SK-MEL-5 (cell line): ENCODE measurements at places on chromosomes 2 and 18. TPM values are rescaled to one million over a fixed set of nuclear protein-coding genes. Genes with fewer than 3 reads are reported as not detected.

Gene DAPL1
- total RNA-seq = 0.69 and 1.9 TPM in 2 replicates

Gene NEB
- 0.51 and 1.4 TPM in 2 replicates for total RNA-seq

Gene TMEM17
- 8.0 and 9.3 TPM in 2 replicates for total RNA-seq

Gene MERTK
- 220 and 225 TPM in 2 replicates for total RNA-seq

Gene ANTXR1
- total RNA-seq = 51.6 and 55.2 TPM in 2 replicates

Gene FAM110C
- 0.18 TPM in 1 of 2 replicates, not detected in the other for total RNA-seq

Gene STPG4
- total RNA-seq = 0.26 TPM in 1 of 2 replicates, not detected in the other

DNA sequence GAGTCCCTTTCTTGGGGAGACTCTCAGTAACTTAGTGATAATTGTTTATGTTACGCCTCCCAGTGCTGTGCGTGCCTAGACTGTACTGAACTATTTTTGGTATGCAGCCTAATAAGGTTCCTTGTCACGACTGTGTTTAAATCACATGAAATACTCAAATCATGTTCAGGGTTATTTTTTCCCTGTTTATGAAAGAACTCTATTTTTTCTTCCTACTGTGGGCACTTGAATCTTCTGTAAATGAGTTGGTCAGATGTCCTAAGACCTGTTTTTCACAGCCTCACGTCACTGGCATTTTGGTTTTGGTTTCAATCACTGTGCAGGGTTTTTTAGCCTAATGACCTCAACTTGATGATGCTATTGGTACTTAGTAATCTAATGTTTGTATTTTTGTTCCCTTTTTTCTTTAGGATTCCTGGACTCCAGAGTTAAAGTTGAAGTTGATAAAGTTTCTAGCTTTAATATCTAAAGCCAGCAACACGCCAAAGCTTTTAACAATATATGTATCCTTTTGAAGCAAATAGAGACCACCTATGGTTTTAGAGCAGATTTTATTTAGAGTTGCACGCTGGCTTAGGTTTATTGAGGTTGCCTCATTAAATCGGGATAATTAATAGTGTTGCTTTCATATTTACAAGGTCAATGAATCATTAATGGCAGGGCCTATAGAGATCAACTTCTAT is 24.0 kb downstream of the ARMC9 start:
- peak; percentile 95 for DNase-seq

- DNase-seq = no peak
Observed at GRCh38 chr18:80176334-80177073, 67.4 kb downstream of the ADNP2 start.

- peak; percentile 22 for DNase-seq
Observed at GRCh38 chr2:197007716-197008628, 81.5 kb upstream of the PGAP1 start.

- DNase-seq = peak; percentile 21
Observed at GRCh38 chr2:15800495-15801329, 139.6 kb upstream of the MYCN start.

DNA sequence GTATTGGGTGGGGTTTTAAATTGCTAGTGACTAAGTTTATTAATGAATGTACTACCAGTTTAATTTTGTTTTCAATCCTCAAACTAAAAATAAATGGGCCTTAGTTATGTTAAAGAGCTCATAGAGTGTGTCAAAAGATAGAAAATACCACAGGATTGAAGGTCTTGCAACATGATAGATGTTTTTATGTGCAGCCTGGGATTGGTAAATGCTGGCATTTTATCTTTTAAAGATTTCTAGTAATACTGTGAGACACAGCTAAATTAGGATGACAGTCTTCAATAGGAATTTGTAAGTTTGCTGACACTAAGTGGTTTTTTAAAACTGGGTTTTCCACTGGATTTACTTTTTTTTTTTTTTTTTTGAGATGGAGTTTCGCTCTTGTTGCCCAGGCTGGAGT is 122.3 kb downstream of the HAUS1 start:
- DNase-seq = no peak

- DNase-seq = no peak
Observed at GRCh38 chr2:57894381-57894780, 152.2 kb upstream of the VRK2 start.
